Caki2 (cell line): ENCODE measurements at places on chromosomes 4 and X.

DNA sequence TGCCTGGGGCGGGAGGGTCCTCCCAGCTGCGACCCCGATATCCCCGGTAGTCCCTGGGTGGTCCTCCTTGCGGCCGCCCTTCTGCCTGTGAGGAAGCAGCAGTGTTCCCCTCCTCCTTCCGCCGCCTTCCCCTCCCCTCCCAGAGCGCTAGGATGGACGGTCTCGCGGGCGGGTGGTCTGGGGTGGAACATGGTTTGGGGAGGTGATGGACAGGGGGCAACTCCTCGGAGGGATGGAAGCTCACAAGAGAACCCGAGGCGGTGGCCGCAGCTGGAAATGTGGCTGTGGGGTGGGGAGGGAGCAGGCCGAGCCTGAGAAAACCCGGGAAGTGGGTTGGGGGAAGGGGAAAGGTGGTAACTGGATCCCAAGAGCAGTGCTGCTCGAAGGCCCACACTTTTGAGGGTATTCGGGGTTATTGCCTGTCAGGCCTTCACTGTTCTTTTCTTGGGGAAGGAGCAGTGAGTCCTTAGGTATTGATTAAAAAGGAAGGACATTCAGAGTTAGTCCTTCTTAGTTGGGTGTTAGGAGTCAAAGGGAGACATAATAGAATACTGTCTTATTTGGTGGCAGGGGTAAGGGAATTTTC lies 581 bp downstream of the UBE2K start:
- no peak for DNase-seq

GRCh38 chr4:15005474-15006115 lies 3.3 kb downstream of the CPEB2 start:
- peak; percentile 9 for DNase-seq

GRCh38 chrX:38236901-38237615 lies 16.4 kb upstream of the SRPX start:
- no peak for DNase-seq

GRCh38 chr4:153521478-153521877 lies 55.3 kb downstream of the TMEM131L start:
- no peak for DNase-seq

- DNase-seq, result no peak
Measured at GRCh38 chr4:108954880-108955279, 192.0 kb upstream of the ETNPPL start.

DNA sequence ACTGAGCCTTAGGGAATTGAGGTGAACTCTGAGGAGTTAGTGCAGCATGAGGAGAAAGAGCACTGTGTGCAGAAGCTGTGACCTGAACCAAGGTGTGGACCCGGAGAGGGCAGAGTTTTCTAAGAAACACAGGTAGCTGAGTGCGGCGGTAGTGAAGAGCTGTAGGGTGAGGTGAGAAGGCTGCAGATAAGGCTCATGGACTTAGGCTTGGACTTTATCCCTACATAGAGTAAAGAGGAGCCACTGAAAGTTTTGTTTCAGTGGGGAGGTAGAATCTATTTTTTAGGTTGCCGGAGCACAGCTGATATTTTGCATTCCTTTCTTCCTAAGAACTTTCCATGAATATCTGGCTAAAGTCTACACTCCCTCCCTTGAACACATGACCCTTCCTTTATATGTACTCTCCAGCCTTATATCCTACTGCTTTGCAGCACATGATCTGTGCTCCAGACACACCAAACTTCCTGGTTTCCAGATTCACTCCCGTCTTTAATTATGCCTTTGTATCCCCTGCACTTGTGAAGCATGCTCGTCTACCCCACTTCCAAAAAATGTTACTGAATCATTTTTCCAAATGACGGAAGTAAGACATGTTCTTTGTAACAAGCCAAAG lies 10.6 kb upstream of the PGRMC2 start:
- DNase-seq, result no peak

GRCh38 chr4:7910952-7911578 lies 28.6 kb downstream of the AFAP1 start:
- DNase-seq, result no peak

- no peak for DNase-seq
Measured at GRCh38 chr4:141913928-141914327, 277.5 kb downstream of the IL15 start.

- DNase-seq, result no peak
Measured at GRCh38 chr4:174320494-174321199, 36.9 kb downstream of the CEP44 start.

DNA sequence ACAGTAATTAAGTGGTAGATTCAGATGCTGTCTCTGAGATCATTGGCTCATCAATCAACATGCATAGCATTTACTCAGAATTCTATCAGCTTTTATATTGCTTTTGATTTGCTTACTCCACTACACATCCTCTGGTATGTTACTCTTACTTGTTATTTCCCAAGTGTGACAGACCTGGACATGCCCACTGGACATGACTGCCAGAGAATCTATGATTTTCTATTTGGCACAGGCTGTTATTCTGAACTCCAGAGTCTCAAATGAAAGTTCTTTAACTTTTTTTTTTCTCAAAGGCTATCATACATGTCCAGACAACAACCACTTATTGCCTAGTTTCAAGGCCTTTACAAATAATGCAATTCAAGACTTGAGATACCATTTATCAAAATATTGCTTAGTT lies 116.1 kb upstream of the ARHGAP24 start:
- no peak for DNase-seq

DNA sequence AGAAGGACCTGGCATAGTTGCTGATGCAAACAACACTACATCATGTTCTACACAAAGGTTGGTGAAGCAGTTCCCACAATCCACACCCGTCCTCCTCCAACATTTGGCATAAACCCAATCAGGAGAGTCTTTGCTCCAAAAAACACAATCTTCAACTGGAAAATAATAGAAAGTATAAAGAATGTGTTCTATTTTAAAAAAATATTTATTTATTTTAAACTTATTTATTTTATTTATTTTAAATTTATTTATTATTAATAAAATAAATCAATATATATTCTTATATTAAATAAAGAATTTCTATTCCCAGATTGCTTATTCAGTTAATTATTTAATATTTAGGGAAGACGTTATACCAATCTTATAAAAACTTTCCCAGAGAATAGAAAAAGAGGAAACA lies 1753.7 kb upstream of the AGA start:
- no peak for DNase-seq

- no peak for DNase-seq
Measured at GRCh38 chr4:95778666-95779065, 61.2 kb upstream of the PDHA2 start.

GRCh38 chrX:104668550-104668949 lies 102.6 kb downstream of the IL1RAPL2 start:
- DNase-seq, result peak; percentile 23

- peak; percentile 2 for DNase-seq
Measured at GRCh38 chr4:59818656-59819055, 1381.5 kb upstream of the ADGRL3 start.

GRCh38 chr4:20543131-20543530 lies 157.1 kb upstream of the PACRGL start:
- no peak for DNase-seq

DNA sequence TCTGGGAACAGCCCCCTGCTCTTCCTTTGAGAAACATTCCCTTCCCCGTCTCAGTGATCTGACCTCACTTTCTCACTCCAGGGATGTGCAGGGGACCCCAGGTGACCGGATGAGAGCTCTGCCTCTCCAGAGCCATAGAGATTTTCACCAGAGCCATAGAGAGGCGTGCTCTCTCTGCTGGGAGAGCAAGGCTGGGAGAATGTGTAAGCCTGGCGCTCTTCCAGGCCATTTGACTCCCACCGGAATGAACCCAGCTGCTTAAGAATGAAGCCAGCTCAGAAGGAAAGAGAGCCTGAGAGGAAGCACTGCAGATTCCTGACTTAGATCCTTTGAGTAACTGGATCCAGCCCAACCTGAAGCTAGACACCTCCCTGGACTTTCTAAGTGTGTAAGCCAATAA lies 106.4 kb downstream of the DHX15 start:
- no peak for DNase-seq

DNA sequence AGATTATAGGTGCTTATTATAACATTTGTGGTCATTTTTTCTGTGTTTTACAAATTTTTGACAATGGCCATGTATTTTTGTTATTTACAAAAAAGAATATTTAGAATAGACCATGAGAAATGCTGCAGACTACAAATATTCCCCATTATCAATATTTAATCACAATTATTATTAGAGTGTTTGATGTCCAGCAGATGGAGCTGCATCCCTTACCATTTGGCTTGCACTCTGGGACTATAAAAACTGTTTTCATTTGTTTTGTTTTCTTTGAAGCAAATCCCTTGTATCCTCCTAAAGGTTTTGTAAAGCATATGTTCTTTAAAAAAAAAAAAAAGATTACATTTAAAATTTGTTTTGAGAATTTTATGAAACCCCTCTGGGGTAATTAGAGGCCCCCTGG lies 85.6 kb upstream of the CXorf66 start:
- no peak for DNase-seq

GRCh38 chrX:31092970-31093638 lies 21.3 kb upstream of the FTHL17 start:
- DNase-seq, result no peak

DNA sequence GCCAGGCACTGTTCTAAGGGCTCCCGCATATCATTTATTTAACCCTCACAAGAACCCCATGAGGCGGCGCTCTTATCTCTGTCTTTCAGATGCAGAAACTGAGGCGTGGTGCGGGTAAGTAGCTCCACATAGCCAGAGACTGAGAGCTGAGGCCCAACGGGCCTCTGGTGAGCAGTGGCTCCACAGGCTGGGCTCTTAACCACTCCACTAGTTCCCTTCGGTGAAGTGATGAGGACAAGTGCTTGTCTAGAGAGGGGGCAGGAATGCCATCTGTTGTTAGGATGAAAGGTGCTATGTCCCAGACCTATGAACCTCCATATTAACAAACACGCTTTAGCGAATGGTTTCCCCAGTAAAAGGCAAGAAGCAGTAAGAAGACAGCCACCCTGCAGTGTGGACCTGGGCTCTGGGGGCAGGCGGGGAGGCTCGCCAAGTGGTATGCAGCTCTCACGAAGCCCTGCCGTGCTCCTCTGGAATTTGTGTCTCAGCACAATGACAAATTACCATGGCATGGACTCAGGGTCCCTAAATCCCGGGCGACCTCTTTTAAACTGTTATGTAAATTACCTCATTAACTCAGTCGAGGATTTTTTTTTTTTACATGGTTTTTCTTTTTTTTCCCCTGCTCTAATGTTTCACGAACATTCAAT lies 20.9 kb upstream of the S100G start:
- no peak for DNase-seq

DNA sequence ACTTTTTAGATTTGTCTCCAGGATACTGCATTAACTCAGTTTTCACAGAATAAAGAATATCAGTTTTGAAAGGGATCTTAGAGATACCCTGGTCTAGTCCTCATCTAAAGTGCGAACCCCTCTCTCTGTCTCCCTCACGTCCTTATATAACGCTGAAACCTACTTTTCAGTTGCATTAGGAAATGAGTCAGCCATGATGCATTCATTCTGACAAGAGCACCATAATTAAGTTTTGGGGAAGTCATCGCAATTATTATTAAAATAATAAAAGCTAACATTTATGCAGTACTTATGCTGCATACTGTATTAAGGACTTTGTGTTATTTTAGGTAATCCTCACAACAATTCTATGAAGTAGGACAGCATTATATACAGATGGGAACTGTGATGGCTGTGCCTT lies 116.1 kb downstream of the REELD1 start:
- DNase-seq, result no peak

GRCh38 chr4:176270669-176271068 lies 1.6 kb upstream of the ASB5 start:
- peak; percentile 91 for DNase-seq

DNA sequence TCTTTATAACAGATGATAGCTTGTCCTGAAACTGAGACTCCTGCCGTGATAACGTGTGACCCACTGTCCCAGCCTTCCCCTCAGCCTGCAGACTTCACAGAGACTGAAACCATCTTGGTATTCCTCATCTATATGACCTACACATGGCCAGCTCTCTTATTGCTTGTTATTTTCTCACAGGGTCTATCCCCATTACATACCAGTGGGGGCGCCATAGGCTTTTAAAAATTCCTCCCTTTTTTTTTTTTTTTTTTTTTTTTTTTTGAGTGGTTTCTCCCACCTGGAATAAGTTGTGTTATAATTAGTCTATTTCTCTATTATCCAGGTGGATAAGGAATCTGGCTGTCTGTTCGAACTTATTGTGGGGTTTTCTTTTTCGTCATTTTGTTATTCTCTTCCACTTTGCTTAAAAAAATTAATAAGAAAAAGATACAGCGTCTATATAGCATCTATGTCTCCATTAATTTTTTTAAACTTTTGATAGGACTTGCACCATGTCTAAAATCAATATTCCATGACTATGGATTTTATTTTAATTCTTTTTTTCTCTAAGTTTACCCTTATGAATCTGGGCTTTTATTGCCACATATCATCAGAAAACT lies 47.2 kb downstream of the GYG2 start:
- peak; percentile 15 for DNase-seq

- no peak for DNase-seq
Measured at GRCh38 chr4:186032259-186032658, 36.7 kb upstream of the TLR3 start.

DNA sequence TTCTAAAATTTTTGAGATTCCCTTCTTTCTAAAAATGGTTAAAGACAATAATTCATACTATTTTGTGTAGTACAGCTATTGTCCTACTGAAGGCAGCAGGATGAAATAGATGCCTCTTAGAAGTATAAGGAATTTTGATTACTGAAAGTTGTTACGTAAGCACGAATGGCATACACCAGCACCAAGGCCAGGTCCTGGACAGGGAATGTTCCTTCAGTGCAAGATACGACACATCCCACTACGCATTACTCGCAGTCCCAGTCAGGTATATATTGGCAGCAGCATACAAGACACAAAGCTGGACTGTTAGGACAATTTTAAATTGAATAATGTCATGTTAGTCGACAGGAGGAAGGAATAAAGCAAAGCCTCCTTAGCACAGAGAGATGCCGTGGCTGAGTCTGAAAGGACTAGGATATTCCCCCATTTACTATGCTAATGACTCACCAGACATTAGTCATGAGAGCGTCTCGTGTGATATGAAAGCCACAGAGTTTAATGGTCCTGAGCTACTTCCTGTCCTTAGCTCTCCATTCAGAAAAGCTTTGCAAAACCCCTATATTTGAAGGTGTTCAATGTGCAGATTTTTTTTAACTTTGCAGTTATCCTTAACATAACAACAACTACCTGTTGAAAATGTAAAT lies 504.3 kb downstream of the FAM133A start:
- peak; percentile 51 for DNase-seq

- DNase-seq, result no peak
Measured at GRCh38 chrX:135114392-135114791, 5.9 kb downstream of the ETDB start.

- no peak for DNase-seq
Measured at GRCh38 chrX:11129534-11130105, 18.5 kb downstream of the HCCS start.

DNA sequence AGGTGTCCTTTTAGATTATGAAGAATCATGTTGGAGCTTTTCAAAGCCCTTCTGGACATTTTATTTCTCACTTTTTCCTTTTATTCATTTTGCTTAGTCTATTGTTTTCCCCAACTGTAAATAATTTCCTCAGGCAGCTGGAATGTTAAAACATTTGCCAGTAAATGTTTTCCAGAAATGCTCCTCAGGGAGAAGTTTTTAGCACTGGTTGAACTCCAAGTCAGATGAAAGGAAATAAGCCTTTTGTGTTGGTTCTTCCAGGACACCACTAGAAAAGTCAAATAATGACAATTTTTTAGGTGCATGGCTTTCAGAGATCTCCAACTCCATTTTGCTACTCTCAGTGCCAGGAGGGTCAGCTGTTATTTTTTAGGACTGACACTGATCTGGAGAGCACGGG lies 127.9 kb downstream of the IL13RA2 start:
- no peak for DNase-seq
